ENCODE measurements at places on chromosomes 4 and X.

DNA sequence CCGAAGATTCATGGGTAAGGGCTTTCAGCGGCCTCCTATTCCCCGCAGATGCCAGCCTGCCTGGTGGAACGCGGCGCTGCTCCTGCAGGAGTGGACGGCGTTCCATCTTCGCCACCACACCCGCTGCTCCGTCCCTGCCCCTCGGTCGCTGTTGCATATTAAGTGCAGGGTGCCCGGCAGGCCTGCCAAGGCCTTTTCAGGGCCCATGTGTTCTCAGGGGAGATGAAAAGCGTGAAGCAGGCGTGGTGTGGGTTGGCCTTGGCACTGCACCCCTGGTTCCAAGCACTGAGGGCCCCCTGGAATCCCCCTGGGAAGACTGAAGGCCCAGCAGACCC is 52.0 kb downstream of the SORCS2 start:
- no peak for DNase-seq

- no peak for DNase-seq
These were observed 107.5 kb upstream of the VCX2 start for GRCh38 chrX:8278557-8278956.

DNA sequence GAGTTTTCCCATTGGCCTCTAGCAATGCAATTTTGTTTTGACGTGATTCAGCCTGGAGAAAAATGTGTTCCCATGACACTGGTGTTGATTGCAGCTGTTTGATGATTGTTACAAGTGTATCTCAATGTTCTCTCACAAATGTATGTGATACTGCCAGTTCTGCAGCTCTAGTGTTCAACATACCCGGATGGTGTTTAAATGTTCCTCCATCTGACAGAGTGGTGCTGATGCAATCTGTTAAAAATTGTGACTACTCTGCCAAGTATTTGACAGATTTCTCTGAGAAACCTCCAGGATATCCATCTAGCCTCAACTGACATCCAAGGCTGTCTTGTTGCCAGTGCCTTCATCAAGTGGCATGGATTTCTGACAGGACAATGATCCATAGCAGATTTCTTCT is 657.2 kb upstream of the DIAPH2 start:
- no peak for DNase-seq

- DNase-seq, result no peak
These were observed 130.5 kb downstream of the CPEB2 start for GRCh38 chr4:15132739-15133138.

DNA sequence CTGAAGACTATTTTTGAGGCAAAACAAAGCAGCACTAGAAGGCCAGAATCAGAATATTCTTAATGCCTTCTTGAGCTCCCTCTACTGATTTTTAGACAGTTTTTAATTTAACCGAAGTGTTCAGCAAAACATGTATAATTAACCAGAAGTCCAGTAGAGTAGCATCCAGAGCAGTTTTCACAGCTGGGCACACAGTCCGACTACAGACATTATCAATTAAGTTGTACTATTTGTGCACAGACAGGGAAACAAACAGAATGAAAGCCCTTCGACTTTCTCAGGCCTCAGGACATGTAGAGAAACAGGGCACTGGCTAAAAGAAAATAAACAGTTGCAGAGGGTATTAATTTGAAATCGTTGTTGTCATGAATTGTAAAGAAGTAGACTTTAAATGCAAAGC is 11.9 kb downstream of the FSTL5 start:
- no peak for DNase-seq

DNA sequence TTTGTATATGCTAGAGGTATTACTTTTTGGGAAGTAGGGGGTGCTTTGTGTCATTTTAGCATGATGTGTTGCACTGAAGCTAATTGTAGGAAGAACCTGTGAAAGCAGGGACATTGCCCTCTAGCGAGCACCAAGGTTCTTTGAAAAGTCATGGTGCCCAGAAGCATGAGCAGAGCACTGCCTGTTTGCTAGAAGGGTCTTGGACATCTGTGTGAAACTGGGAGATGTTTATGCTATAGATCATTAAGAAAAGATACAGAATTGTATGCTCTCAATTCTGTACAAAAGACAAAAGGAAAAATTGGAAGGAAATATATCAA is 14.7 kb downstream of the GRPR start:
- no peak for DNase-seq

DNA sequence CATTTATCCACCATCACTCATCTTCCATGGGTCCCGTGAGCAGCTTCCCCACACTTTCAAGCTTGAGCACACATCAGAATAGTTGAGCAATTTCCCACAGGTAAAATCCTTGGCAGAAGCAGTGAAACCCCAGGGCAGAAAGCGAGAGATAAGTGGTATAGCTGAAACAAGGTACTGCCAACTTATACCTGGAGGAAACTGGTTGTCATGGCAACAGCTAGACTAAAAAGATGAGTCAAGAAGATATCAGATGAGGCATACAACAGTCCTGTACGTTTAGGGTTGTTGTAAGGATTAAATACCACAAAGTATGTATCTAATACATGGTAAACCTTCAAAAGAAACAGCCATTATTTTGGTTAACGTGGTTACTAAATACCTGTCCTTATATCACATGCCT is 66.9 kb upstream of the PHOX2B start:
- no peak for DNase-seq

DNA sequence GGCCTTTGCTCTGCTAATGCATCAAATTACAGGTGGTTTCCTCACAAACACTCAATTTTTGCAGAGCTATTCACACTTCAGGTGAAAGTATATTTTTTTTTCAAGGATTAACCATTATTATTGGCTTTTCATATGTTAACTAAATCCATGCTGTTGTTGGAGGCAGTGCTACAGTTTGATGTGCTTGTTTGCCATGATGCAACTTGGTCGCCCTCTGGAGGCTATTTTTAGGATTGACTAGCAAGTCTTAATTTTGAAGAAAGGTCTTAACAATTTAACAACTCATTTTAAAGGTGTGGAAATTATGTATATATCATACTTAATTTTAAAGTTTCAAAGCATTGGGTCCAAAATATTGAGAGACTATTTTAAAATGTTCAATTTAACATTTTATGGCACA is 168.8 kb upstream of the FAM47A start:
- no peak for DNase-seq

DNA sequence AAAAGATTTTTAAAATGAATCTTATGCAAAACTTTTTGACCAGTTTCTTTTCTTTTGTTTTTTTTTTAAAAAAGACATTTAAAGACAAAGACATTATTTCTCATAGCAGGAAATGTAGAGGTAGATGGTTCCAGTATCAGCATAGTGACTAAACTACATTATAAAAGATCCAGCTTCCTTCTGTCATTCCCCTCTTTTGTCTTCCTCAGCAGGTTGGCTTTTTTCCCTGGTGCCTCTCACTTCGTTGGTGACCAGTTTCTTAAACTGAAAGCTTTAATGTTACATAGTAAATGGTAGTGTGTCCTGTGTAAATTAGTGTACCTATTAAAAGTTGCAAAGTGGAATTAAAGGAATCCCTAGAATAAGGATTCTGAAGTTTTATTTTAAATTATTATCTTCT is 36.1 kb downstream of the DCK start:
- DNase-seq, result no peak

DNA sequence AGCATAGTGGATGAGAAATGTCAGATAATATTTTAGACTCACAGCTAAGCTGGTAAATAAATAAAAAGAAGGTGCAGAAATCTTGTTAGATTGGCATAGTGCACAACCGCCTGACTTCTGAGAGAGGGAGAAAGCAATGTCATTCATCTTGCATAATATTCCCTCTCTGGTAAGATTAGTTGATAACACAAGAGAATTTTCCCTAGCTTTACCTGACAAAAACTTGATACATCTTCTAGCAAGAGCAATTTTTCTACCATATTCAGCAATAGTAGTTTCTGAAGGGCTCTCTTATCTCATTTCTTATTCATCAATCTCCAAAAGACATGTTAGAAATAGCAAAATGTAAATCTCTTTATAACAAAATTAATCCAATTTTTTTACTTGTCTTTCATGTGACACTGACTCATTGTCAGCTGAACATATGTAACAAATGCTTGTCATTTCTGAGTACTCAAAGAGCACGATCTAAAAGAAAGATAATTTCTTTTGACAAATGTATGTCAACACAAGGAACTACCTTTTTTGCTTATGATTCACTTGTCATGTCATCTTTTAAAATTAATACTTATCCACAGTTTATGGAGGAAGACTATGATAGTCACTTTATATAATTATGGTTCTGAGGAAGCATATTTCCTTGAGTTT is 240.0 kb downstream of the ARAP2 start:
- DNase-seq, result no peak

DNA sequence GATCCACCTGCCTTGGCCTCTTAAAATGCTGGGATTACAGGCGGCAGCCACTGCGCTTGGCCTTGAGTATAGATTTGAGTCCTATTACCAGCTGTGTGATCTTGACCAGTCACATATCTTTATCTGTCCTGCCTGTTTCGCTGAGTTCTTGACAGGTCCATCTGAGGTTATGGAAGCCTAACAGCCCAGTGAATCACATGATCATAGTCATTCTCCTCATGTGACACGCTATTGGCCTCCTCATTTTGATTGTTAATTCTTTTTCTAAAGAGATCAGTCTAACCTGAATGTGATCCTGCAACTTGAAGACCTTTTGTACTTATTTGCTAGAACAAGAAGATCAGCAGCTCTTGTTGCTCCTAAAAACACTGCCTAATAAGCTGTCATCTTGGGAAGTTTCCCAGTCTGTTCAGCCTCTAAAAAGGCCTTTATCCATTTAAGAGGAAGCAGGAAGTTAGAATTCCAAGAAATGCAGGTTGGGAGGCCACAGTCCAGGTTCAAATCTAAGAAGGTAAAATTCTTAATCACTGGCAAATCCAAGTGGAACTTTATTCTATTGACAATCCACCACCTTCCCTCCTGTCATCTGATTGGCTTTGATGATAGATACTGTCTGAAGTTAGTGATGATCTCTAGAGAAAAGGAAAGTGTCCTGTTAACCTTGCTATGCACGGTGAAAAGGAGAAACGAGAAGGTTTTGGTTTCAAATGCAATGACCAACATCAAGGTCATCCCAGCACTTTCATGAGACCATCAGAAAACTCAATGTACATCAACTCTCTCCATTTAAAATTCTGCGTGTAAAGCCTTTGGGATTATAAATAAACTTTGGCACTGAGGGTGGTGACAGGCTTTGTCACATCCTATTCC is 86.9 kb downstream of the CHRNA9 start:
- no peak for DNase-seq

DNA sequence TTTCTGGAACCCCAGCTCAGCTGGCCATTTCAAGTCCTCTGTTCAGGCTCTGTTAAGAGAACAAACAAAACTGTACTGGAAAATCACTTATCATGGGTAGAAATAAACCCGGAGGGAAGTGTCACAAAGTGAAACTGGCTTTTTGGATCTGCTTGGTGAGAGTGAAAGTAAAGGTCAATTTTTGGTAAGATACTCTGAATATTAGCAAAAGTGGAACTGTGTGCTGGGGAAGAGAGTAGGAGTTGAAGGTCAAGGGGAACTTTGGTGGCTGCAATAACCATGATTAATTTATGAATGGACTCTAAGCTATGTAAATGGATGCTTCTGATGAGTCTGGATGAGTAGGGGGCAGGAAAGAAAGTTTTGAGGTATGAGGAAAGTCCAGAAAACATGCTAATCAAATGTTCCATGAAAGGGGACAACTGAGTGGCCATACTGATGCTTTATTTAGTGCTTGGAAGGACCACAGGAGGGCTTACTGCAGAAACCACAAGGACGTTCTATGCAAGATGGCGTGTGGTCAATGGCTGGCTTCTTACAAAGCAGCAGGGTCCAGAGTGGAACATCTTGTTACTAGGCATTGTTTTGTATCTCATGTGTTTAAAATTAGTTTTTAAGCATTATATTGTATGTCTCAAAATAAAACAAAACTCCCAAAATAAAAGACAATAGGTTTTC is 36.8 kb upstream of the TNIP3 start:
- DNase-seq, result no peak

DNA sequence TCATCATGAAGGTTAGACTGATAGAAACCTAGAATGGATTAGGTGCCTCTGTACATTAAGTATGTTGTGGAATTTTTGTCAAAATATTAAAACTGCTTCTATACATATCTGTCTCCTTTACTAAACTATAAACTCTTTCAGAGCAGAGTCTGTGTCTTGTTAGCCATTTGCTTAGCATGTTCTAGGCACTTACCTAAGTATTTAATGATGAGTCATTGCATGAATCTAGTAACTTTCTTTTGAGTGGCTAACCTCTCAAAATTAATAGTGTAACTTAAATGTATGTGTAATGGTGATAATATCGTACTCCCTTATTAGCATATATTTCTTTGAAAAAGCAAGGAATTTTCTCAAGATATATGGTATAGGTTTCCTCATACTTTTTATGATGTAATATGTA is 57.8 kb downstream of the RAP1GDS1 start:
- no peak for DNase-seq

- DNase-seq, result no peak
These were observed 58.2 kb upstream of the ZNF157 start for GRCh38 chrX:47311932-47312774.

DNA sequence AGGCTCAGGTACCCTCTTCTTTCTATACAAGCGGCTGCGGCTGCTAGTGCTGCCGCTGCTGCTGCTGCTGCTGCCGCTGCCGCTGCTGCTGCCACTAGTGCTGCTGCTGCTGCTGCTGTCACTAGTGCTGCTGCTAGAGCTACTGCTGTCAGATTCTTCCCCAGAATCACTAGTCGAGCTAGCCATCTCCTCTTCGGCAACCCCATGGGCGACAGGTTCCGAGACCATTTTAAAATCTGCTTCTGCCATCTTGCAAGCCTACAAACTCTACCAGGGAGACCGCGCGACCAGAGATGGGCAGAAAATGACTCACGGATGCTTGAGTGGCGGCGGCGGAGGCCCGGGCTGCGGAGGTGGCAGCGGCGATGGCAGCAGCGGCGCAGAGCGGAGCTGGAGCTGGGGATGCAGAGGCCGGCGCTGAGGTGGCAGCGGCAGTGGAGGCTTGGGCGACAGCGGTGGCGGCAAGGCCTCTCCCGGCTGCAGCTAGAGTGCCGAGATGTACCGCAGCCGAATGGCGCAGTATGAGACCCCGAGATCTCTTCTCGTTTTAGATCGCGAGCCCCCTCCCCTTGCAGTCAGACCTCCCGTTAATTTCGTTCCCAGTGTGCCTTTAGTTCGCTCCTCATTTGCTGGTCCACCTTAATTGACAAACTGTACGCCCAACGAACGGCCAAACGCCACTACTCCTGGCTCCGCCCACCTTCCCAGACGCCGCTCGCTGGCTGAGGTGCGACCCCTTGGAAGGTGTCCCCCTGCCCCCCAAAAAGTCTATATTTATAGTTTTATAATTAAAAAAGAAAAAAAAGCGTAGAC is at the start of gene NAP1L3:
NAP1L3 (minus strand) TSS at position 523 of the 813 bp plus-strand sequence; CDS start at position 249, 274 bp downstream.
- DNase-seq, result no peak

Data from DMS79 treated with DMSO at 0.1 percent for 48 hours (cell line).